ENCODE measurements at places on chromosomes 7 and 10.
A peak's percentile ranks its signal among the peaks of the same experiment; 100 is the strongest.

- no peak for ATAC-seq
Observed at GRCh38 chr7:16419859-16420258, 1.5 kb downstream of the CRPPA start.

DNA sequence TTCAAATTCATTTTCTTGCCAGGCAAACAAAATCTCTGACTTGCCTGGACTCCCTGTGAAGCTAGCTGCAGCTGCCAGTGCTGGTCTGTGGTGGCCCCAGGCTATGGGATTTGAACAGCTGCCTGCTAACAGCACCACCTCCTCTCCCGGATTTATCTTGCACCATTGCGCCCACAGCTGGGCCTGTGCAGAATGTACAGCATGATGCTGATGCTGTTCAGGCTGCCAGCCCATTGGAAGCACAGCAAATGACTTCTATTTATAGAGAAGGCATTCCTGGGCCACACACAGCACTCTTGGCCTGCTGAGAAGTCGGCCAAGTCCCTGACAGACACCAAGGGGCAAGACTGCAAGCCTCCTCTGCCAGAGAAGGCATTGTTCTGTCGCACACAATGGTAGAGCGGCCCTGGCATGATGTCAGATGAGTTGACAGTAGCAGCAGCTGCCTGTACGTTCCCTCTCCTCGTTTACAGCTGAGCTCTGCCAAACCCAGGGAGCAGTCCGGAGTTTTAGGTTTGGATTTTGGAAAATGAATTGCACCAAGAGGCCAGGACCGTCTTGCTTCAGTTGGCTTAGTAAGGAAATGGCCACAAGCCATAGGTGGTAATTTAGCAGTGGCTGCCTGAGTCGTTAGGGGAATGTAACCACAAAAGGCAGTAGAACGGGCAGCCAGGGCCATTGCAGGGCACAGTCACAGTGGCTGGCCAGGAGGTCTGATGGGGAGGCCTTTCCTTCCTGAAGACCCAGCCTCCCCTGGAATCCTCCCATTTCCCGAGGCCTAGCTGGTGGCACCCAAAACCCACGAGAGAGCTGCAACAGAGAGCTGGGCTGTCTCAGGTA is 38.5 kb downstream of the MTURN start:
- no peak for ATAC-seq

- no peak for ATAC-seq
Observed at GRCh38 chr10:89398003-89398749, 5.8 kb downstream of the IFIT1 start.

GRCh38 chr10:7756360-7756992 is 31.3 kb downstream of the KIN start:
- no peak for ATAC-seq

DNA sequence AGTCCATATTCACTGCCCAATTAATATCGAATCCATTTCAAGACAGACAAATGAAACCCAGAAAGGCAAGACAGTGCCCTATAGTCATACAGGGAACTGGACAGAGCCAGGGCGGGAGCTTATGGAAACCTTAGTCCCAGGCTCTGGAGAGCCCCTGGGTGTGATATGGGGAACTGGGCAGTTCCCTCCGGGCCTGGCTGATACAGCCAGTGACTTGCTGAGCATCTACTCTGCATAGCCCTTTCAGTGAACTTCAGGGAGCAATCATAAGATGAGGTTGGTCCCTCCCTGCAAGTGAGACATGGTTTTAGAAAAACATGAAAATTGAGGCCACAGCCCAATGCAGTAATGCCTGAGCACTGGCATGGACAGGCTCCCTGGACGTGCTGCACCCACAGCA is 241.9 kb downstream of the GRID1 start:
- ATAC-seq = no peak

GRCh38 chr7:26348234-26348851 is 56.7 kb downstream of the SNX10 start:
- ATAC-seq = no peak

GRCh38 chr7:157263156-157263555 is 73.6 kb upstream of the DNAJB6 start:
- ATAC-seq = no peak

GRCh38 chr7:143008007-143008901 is 18.7 kb downstream of the OR9A2 start:
- ATAC-seq = peak; percentile 91

DNA sequence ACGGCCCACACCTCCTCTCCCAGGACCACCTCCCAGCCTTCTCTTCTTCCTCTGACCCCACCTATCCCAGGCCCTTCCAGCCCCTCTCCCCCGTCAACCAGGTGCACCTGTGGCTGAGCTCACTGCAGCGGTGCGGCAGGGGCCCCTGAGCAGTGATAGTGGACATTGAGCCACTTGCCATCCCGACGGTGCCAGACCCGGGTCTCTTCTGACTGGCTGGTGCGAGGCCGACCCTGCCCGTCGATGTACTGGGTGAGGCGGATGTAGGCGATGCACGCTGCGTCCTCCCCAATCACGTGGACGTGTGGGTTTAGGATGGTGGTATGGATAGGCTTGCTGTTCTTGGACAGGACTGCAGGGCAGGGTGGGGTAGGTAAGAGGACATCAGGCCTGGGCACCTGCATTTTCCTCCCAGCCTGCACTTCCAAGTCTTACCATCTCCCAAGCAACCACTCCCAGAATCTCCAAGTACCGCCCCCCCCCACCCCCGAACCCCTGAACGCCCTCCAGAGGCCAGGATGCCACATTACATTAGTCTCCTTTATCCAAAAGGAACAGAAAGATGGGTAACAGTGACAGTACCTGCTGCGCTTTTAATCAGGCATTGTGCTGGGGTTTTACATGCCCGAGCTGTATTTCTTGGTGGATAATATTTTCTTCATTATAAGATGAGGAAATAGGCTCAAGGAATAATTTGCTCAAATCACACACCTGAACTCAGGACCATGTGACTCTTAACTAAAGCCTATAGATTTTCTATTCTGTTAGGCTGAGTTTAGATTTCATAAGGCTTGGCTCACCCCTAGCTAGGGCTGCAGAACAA is 3.7 kb upstream of the NDST2 start:
- no peak for ATAC-seq

DNA sequence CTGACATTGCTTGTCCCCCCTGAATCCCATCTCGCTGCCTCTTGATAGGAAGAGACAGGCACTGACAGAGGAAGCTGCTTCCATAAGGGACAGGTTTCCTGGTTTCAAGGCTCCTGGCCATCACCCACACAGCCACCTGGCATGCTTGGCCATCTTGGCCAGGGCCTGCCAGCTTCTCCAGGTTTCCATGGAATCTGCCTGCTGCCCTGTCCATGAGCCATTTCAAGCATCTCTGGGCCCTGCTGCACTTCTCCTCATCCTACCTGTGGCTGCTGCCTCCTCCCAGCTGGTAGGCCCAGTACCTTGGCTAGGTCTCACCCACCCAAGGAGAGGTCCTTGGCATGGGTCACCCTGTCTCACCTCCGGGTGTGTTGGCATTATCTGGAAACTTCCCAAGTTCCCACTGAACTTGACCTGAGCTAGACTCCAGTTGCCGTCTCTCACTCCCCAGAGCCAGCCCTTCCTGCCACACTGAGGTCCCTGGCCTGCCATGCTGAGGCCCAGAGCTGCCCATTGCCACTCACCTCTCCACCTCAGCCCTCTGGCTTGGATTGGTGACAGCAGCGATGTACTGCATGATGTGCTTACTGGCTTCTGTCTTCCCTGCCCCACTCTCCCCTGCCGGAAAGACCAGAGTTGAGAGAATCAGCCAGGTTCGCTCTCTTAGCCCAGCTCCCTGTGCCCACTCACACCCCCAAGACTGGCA is 2.6 kb downstream of the MYO1G start:
- no peak for ATAC-seq

DNA sequence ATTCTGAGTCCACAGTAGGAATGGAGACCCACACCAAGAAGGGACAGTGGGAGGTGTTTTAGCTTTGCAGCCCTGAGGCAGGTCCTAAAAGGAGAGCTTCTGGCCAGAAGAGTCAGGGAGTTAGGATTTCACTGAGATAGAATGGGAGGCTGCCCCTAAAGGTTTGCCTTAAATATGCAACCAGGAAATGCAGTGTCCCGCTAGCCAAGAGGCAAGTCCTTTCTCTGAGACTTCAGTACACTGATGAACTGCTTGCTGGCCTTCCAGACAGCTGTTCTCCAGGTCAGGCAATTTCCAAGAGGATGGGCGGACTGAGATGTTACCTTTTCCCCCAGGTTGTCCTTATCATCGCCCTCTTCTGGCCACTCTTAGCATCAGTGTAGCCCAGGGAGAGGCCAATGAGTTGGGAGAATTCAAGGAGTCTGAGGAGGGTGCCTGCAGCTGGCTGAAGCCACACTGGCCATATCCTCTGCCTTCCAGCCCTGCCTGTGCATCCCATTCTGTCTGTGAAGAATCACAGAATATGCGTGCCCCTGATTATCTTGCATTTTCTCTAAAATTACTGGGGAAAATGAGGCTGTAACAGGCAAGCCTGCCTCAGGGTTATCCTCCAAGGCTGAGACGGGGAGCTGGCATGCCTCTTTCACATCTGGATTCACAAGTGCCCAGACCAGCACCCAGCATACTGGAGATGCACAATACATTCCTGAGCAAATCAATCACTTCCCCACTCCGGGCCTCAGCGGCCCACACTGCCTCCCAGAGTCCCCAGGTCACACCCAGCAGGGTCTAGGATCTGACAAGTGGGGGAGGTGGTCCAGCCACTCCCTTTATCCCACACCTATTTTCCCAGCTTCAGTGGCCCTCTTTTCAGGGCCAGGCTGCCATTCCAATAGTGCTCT is 2.4 kb downstream of the TLL2 start:
- no peak for ATAC-seq

GRCh38 chr10:86304436-86304835 is 62.2 kb downstream of the GRID1 start:
- ATAC-seq = no peak

GRCh38 chr10:76334255-76334654 is 902.8 kb downstream of the LRMDA start:
- ATAC-seq = no peak

DNA sequence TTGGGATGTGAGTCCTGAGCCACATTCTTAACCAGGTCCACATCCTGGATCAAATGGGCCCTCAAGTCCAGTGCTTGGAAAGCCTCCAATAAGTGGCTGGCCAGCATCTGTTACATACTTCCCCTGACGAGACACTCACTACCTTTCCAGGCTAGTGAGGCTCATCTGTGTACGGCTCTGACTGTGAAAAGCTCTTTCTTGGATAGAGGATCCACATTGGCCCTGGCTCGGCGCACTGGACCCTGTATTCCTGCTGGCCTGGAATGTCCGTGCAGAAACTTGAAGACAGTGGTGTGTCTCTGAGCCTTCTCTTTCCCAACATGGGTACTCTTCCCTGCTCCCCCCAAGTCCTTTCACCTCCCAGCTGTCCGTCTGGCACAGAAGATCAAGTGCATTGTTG is 35.5 kb downstream of the MYL10 start:
- no peak for ATAC-seq

- peak; percentile 91 for ATAC-seq
Observed at GRCh38 chr7:87445897-87446296, 29.6 kb downstream of the ABCB4 start.

- ATAC-seq = no peak
Observed at GRCh38 chr10:14349081-14349480, 18.4 kb upstream of the FRMD4A start.

GRCh38 chr7:133061792-133062191 is 20.1 kb downstream of the CHCHD3 start:
- no peak for ATAC-seq

- ATAC-seq = no peak
Observed at GRCh38 chr10:69315610-69316312, 37.5 kb downstream of the HK1 start.

DNA sequence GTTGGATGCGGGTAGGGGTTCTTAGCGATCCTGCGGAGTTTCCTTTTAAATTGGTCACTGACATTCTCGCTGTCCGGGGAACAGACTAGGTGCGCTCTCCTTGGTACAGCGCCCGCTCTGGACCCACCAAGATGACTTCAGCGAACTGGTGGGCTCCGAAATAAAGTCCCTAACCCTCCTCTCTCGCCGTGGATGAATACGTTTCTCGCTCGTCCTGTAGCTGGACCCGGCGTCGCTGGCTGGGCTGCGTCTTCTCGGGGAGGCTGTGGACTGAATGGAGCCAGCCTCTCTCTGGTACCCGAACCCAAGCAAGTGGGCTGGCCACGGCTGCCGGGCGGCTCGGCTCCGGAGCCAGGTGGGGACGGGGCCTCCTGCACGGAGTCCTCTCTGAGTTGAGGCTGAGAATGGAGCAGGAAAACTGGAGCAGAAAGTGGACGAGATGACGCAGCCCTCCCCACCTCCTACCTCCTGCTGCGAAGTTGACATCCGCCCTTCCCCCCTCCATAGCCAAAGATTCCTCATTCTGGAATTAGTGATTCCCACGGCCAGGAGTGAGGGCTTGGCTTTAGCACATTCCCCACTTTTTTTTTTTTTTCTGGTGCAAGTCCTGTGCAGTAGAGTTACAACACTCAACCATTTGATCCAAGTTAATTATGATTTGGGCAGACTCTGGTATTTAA is 1.5 kb downstream of the UNC5B start:
- ATAC-seq = no peak

DNA sequence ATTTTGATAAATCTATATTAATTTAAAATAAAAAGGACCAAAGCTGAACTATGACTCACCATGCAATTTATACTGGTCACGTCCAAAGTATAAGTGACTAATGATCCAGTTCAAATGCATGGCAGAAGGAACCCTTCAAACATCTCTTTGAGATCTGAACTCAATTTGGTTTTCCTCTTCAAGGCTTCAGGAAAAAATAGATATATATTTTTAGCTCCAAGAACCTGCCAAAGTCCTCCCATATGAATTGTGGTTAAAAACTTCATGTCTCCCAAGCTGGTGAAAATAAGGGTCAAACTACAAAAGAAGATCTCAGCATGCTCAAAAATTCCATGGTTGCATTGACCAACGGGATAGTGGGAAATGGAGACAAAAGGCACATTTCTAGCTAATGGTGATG is 34.6 kb upstream of the PDE1C start:
- no peak for ATAC-seq

DNA sequence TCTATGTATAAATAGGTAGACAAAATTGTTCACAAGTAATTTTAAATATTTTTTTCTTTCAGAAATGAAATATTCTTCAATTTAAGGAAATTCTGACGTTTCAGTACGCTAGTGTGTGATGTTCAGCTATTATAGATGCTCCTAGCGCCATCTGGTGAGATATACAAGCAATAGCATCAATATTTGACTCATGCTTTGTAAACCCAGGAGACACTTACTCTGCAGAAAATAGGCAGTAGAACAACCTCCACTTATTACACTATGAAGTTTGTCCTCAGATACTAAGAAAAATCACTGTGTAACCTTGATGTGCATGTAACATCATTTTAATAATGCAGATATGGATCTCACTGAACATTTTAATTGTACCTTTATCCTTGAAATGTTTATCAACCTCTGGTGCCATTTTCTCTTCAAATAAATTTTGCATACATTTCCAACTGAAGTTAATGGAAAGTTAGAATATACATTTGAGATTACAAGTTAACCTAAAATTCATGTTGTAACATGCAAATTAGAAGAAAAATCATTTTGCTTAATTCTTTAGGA is 151.5 kb upstream of the FAM3C start:
- ATAC-seq = peak; percentile 79

DNA sequence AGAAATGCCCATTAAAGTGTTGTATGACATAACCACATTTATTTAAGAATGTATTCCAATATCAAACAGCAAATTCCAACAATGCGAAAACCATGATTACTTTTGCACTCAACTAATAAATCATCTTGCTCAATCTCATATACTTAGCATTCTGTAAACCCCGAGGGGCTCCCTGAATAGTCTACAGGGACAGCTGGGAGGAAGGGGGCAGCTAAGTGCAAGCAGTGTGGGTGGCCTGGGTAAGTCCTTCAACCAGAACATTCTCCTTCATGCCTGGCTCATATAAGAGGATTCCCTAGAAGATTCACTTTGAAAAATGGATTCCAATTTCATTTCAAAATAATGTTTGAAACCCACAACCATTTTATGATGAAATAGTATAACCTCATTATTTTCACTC is 355.5 kb downstream of the CDC14C start:
- ATAC-seq = no peak
